ENCODE measurements at places on chromosomes 3 and 15. TPM values are rescaled to one million over a fixed set of nuclear protein-coding genes. Genes with fewer than 3 reads are reported as not detected.

SLC33A1 gene
- 33.9 TPM for total RNA-seq

CPNE9 gene
- total RNA-seq: 0.44 TPM

MKRN3 gene
- 0.41 TPM for total RNA-seq

GRCh38 chr3:183224180-183224970 lies 28.7 kb upstream of the B3GNT5 start:
- no peak for DNase-seq

- DNase-seq: no peak
Observed at GRCh38 chr3:10363935-10364334, 43.0 kb upstream of the SEC13 start.

DNA sequence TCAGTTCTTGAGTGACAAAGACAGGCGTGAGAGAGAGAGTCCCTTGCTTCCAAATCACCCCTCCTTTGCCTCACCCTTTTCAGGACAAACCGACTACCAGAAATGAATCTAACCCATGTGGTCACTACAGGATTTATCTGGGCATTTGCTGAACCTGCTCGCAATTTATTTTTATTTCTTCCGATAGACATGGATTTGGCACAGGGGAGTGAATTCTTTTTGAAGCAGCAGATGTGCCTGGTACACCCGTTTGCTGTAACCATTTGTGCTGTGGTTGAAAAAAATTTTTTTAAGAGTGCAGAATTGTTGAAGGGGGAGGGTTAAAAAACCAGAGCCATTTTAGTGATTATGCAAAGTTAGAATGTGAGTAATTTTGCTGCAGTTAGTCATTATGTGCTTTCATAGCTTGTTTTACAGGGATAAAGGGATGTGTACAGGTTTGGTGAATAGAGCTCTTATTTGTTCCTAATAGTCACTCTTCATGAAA lies 442.0 kb downstream of the LPP start:
- DNase-seq: no peak
